ENCODE measurements at places on chromosomes 11 and 22.

- no peak for DNase-seq
Measured at GRCh38 chr22:42637555-42637954, 2.8 kb downstream of the ATP5MGL start.

- DNase-seq: no peak
Measured at GRCh38 chr22:44333847-44334635, 21.3 kb upstream of the SHISAL1 start.

DNA sequence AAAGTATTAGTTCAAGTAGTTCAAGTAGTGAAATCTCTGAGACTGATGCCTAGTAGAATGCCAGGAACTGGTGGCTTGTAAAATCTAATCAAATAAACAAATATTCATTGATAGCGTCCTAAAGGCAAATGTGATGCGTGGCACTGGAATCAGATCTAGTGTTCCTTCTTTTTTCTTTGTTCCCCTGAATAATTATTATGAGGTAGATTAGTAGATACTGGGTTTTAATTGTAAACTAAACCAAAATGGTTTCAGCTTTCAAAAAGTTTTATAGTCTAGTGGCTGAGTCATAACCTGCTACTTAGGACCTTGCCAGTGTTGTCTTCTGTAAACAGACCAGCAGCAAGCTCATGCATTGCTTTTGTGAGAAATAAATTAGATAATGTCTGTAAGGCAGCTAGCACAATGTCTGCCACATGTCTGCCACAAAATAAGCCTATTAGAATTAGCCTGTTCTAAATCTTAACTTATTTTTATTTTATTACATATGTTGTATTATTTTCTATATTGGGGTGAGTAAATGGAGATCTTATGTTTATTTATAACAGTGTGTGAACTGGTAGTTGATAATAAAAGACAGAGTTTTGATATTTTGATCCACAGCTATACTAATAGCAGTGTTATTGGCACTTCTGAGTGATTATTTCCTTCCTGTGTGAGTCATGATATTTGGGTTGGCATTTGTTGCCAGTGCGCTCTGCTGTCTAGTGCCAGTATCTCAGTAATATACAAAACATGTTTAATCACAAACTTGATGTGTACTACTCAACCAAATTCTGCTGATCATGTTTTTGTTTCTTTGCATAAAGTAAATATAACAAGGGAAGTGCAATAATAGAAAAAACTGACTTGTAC, 135.7 kb downstream of the TMEM135 start:
- peak; percentile 66 for DNase-seq

DNA sequence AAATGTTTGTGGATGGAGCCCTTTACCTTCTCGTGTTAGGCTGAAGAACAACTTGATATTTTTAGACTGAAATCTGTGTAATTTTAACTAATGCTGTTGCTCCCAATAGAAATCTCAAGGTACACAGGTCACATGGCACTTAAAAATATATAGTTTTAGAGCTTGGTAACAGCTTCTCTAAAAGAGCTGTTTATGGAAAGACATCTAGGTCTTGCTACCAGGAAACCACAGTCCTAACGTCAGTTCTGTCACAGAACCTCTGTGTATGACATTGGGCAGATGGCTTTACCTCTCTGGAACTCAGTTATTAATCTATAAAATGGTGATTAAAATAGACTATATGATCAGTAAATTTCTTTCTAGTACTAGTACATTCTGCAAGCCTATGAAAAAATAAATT, 35.4 kb downstream of the PAK1 start:
- DNase-seq: no peak

GRCh38 chr11:32420937-32421901, 14.1 kb downstream of the WT1 start:
- no peak for DNase-seq
